HT-29 (cell line): ENCODE measurements at places on chromosomes 2 and 18.

DNA sequence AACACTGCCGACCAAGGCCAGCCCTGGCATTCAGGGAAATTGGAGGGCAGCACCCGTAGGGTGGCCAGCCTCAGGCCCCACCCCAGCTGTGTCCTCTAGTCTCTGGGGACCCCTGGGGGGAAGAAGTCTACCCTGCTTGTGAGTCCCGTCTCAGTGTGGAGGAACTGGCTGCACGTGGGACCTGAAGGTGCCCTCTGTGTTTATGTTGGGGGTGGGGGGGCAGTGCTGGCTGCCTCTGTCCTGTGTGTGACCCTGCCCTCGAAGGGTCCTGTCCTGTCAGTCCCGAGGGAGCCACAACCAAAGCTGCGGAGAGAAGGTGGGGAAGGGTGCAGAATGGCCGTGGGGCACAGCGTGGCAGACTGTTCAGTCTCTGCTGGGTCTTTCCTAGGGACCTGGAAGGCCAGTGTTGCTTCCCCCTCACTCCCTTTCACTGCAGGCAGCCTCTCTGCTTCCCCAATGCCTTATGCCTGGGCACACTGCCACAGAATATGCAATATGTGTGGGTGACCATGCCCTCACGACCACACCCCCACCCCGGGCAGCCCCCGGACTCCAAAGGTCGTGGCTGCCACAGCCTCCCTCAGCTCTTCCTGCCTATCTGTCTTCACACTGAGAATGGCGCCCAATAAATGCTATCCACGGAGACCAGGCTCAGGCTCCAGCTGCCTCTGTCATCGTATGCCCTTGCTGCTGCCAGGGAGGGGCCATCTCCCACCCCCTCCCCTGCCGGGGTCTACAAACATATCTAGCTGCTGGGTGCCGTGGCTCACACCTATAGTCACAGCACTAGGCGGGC lies 33.3 kb upstream of the SLC35F6 start:
- DNase-seq = no peak

- DNase-seq = no peak
Measured at GRCh38 chr2:19786408-19787058, 115.2 kb downstream of the TTC32 start.

DNA sequence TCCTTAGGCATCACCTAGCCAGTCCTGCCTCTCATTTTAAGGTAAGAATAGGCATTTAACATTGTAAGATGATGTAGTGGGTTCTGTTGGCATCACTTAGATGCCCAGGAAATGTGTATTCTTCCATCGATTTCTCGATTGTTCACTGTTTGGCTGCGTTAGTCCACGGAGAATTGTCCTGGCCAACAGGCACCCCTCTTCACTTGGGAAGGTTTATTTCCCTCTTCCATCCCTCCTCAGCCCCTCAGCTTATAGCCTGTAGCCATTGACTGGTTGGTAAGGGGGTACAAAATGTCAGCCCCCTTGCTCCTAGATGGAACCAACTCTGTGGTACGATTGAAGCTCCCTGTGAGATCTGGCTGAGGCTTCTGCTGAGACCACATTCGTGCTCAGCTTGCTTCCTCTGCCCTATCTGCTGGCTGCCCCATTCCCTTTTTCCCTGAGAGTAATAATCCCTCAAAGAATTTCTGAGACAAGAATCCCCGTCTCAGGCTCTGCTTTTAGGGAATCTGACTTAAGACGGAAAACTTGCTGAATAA lies 43.4 kb downstream of the PLEKHA3 start:
- DNase-seq = no peak

DNA sequence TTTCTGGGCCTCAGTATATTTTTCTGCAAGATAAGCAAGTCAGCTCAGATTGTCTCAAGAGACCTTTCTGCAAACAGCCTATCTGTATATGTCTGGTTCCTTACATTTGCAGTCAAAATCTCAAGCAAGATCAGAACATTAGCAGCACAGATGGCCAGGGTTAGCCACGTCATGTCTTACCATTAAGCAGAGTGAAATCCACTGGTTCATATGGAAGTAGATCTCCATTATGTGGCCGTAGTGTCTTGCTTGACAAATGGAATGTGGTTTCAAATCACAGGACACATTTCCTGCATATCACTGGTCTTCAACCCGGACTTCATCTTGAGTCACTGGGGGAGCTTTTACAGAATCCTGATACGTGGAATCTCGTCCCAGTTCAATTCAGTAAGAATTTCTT lies 500.2 kb downstream of the FBXO15 start:
- DNase-seq = no peak
